ENCODE measurements at places on chromosomes 5 and 9.

- DNase-seq = peak; percentile 53
These were observed 35.8 kb upstream of the LCP2 start for GRCh38 chr5:170333161-170333910.

- no peak for DNase-seq
These were observed 71.7 kb downstream of the CACNA1B start for GRCh38 chr9:137949260-137949659.

GRCh38 chr5:35063414-35063813 is 15.7 kb upstream of the AGXT2 start:
- no peak for DNase-seq

- DNase-seq = no peak
These were observed 9.8 kb downstream of the NHP2 start for GRCh38 chr5:178143901-178144300.

GRCh38 chr5:131198625-131199024 is 27.9 kb downstream of the LYRM7 start:
- DNase-seq = no peak

DNA sequence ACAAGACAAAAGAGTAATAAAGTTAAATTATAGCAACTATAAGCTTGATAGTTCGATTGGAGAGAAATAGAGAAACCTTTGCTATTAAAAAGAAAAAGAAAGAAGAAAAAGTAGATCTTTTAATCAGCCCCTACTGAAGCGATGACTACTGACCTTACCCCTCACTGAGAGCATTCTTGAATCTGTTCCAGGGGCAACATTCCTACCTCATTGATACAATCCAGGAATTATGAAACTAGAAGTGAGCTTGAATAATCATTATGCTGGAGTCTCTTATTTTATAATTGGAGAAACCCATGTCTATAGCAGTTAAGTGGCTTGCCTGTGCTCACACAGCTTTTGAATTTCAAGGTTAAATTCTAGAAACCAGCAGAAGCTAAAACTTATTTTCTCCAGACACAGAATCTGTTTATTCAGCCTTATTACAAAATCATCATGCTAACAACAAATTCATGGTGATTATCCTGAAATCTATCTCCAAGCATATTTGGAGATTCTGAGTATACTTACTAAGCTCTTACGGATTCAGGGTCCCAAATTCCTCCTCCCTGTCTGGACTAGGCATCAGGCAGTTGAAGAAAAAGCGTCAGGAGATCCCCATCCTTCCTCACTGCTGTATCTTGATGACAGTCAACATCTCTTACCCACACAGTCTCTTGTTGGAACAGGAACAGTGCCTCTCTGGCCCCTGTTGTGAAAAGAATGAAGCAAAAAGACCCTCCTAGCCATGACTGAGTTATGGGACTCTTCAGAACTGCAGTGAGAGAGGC is 547.6 kb upstream of the WWC1 start:
- DNase-seq = no peak

- DNase-seq = no peak
These were observed 15.3 kb upstream of the RNF130 start for GRCh38 chr5:180086816-180087399.

- DNase-seq = no peak
These were observed 31.2 kb downstream of the CNTFR start for GRCh38 chr9:34558364-34558763.

GRCh38 chr9:113349445-113350094 is at the start of gene BSPRY:
TSS of gene BSPRY (plus strand) at chr9:113349541. CDS start at chr9:113349580, 39 bp downstream.
- no peak for DNase-seq

DNA sequence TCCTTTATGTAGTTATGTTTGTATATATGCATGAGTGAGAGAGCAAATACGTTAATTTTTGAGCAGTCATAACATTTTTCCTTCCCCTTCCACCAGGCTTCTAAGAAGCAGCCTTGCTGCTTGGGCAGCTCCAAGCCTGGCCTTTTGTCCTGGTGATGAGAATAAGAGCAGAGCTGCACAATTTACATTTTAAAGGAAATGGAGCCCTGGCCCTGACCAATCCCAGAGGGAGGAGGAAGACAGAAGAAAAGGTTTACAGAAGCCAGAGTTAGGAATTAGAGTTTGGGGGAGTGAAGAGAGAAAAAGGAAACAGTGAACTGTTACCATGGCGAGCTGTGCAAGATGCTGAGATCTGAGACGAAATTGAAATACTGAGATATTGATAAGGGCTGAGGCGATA is 25.3 kb upstream of the EFNA5 start:
- no peak for DNase-seq

GRCh38 chr9:90950600-90950999 is 149.0 kb downstream of the SYK start:
- no peak for DNase-seq

- DNase-seq = no peak
These were observed 16.9 kb downstream of the CLTA start for GRCh38 chr9:36207546-36208012.

DNA sequence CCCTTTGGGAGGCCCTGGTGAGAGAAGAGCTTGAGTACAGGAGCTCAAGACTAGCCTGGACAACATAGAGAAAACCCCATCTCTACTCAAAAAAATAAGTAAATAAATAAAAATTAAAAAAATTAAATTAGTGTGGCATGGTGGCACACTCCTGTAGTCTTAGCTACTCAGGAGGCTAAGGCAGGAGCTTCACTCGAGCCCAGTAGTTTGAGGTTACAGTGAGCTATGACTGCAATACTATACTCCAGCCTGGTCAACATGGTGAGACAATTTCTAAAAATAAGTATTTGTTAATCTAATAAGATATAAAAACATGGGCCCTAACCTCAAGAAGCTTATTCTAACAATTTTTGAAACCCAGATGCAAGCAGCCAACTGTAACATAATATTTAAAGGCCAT is 7.6 kb downstream of the RNF38 start:
- no peak for DNase-seq

DNA sequence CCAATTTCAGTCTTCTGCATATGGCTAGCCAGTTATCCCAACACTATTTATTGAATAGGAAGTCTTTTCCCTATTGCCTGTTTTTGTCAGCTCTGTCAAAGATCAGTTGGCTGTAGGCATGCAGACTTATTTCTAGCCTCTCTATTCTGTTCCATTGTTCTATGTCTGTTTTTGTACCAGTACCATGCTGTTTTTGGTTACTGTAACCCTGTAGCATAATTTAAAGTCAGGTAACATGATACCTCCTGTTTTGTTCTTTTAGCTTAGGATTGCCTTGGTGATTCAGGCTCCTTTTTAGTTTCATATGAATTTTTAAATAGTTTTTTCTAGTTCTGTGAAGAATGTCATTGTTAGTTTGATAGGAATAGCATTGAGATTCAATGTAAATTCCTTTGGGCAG is 104.9 kb upstream of the SLCO6A1 start:
- no peak for DNase-seq

- DNase-seq = no peak
These were observed 145.9 kb upstream of the FST start for GRCh38 chr5:53334431-53334941.

DNA sequence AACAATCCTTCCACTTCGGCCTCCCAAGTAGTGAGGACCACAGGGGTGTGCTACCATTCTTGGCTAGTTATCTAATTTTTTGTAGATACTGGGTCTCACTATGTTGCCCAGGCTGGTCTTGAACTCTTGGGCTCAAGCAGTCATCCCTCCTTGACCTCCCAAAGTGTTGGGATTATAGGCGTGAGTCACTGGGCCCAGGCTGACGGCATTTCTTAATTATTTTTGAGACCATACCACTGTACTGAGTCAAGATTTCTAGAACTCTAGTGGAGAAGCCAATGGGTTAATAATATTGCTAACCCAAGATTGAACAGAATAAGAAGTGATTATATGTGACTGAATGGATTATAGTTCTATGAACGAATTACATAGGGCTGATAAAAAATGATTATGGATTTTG is 66.7 kb downstream of the TARS1 start:
- DNase-seq = no peak

DNA sequence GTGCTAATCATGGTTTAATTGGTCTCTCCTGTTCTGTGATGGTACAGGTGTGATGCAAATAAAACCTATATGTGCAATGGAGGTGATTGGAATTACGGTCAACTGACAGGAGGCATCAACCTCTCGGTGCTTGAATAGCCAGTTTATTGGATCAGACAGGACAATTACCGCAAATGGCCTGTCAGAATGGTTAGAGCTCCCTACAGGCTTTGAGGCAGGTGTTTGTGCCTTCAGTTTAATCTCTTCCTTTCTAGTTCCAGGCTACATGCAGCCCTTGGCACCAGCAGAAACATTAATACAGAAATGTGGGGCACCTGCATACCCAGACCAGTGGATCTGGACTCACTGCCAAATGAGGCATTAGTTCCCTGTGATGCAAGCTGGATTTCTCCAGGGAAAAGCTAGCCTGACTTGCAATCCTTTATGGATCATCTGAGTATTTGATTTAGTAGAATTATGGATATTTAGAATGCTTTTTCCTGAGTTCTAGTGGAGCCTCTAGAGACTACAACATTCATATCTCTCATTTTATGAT is 128.6 kb downstream of the MAT2B start:
- no peak for DNase-seq

DNA sequence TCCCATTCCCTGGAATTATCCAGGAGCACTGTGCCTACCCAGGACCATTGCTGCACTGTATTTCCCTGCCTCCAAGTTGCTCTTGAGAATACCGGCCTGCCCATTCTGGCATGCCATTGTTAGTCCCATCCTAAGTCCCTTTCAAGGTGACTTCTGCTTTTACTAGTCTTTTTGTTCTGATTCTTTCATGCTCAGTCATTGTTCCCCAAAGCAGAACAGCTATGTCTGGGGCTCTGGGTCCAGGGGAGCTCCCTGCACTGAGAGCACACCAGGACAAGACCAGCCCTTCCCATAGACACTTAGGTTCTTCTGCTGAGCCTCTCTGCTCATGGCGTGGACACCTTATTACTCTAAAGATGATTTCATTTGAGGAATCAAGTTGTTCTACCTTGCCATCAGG is 388.9 kb upstream of the KLF4 start:
- no peak for DNase-seq

- DNase-seq = no peak
These were observed 6.8 kb downstream of the CHD1 start for GRCh38 chr5:98921947-98922505.

DNA sequence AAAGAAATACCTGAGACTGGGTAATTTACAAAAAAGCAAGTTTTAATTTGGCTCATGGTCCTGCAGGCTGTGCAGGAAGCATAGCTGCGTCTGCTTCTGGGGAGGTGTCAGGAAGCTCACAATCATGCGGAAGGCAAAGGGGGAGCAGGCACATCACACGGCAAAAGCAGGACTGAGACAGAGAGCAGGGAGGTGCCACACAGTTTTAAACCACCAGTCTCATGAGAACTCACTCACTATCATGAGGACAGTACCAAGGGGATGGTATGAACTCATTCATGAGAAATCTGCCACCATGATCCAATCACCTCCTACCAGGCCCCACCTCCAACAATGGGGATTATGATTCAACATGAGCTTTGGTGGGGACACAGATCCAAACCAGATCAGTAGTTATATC is 96.2 kb downstream of the OSTF1 start:
- DNase-seq = no peak

DNA sequence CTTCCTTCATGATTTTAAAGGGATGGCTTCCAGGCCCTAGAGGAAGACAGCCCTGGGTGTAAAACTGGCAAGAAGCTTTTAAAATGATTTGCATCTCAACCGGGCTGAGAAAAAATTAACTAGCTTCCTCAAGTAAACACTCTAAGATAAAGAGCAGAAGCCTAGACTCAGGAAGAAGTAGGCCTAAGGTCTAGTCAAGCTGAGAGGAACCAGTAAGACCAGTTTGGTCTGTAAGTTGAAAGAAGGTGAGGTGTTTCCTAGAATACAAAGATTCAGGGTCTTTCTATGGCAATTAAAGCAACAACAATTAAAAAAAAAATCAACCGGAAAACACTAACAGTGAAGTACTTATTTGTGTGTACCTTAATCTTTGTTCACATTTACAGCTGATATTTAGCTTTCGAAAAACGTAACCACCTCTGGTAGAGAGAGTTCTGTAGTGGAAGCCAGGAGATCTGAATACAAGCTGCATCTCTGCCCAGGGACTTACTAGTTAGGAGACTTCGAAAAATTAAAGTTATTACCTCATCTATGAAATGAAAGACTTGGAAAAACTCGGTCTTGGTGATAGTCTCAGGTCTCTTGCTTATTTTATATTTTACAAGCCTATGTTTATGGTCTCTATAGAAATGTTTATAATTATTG is 75.7 kb downstream of the TUSC1 start:
- DNase-seq = no peak

DNA sequence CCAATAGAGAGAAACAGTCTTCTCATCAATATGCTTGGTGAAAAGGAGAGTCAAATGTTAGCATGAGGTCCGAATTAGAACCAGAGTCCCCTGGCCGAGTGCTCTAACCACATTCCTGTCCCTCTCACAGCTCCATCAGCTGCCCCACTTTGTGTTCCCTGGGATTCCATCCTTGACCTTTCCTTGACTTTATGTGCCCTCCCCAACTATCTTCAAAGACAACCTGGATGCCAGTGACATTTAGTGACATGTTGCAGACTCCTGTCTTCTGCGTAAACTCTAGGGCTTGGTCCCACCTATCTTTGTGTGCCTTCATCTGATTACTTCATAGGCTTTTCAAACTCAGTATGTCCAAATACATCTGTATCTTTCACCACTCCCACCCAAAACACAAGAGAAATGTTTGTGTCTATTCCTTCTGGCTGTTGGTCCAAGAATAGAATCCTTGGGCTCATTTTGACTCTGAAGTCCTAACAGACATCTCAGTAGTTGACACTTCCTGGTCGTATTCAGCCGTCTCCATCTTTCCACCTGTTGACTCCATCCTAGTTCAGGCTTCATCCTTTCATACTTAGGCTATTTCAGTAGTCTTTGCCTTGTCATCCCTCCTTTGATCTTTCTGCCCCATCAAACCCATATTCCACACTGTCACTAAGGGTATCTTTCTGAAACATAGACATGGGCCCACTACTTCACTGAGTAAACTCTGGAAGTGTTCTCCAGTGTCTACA is 101.4 kb upstream of the CD180 start:
- DNase-seq = no peak

DNA sequence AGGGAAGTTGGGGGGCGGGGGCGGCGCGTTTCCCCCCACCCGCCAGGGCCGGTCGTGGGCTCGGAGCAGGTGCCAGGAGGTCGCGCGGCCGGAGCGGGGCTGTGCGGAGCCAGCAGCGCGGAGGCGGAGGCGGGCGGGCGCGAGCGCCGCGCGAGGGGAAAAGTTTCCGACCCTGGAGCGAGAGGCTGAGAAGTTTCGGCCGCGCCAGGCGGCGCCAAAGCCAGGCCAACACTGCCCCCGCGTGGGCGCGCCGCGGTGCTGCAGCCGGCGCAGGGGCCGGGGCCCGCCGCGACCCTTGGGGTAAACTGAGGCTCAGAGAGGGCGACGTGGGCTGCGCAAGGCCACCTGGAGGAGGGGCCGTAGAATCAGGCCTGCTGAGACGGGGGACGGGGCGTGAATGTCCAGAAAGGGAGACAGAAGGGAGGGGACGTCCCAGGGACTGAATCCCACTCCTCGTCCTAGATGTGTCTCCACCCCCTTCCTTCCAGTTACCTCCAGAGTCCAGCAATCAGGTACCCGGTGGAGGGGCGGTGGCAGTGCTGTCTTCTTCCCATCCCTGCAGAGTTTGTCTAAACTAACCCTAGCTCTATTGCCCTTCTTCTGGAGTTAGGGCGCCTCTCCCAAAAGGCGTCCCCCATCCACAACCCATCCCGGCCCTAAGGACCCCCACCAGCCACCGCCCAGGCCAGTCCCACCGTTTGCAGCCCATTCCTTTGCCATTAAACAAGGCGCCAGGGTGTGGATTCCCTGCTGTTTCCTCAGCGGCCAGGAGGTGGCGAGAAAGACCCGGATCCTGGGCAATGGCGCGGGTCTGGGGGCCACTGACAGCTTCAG is 10.2 kb downstream of the C9orf50 start:
- DNase-seq = peak; percentile 56

GRCh38 chr5:52024359-52024758 is 641.1 kb downstream of the ISL1 start:
- no peak for DNase-seq

Measured in effector memory CD4-positive, alpha-beta T cell (primary cell).